ENCODE measurements at places on chromosomes 3 and 15. TPM values are rescaled to one million over a fixed set of nuclear protein-coding genes. Genes with fewer than 3 reads are reported as not detected.

Gene AGTR1
- total RNA-seq: 0.62 TPM

DNA sequence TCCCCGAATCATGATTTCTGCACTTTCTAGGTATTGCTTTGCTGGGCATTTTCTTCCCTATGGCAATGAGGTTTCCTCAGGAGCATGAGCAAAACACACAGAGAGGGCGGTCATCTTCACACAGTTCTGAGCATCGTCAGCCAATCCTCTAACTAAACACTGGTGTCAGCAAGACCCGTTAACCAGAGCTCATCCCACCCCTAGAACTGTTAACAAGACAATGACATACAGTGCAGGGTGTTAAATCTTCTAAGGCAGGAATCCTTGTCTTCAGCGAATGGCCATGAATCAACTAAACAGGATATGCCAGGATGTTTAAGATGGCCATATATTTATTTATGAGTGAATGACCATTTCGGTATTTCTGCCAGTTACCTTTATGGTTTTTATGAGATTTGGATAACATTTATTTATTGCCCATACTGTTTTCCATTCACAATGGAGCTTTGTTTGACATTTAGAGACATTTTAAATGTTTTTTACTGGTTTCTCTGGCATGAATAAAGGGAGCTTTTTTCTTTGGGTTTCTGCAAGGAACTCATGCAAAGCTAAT is 411.5 kb upstream of the PROK2 start:
- H3K4me1 ChIP-seq: no peaks in the 10 kb centered on the region
- no peak overlapping the region for H3K27ac ChIP-seq
- no peak for DNase-seq
- no peak overlapping the region for H3K4me3 ChIP-seq
- H3K27me3 ChIP-seq: peaks cover 2% of the 10 kb centered on the region

GRCh38 chr3:52934630-52935530 is 37.5 kb upstream of the STIMATE start:
- H3K4me3 ChIP-seq: no peak overlapping the region
- H3K27me3 ChIP-seq: no peaks in the 10 kb centered on the region
- DNase-seq: no peak
- no peak overlapping the region for H3K27ac ChIP-seq
- H3K36me3 ChIP-seq: peaks cover 25% of the 10 kb centered on the region

Gene IL17RE
- 0.51 TPM for total RNA-seq

Gene WDR5B
- 3.0 TPM for total RNA-seq

Gene RUVBL1
- total RNA-seq: 25.3 TPM

DNA sequence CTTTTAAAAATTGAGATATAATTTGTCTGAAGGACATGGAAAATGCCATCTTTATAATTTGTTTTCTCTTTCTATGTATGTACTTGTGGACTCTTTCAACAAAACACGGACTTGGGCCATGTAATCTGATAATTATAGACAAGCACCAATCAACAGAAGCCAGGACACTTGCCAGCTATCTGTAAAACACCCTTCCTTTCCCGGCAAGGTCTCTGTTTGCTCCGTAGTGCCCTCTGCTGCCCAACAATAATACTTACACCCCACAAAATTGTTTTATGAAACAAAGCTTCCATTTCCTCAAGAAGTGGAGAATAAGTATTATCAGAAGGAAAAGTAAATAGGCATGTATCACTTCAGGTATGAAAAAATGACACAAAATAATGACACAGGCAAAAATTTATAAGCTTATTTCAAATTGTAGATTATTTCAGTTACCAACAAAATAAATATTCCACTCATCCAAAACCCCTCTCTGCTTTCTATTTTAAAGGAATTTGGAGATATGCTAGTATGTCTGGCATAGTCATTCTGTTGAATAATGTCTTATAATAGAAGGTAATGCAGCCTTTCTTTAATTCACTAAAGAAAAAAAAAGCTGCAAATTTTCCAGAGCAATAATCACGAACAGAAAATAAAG is 32.8 kb downstream of the MYH15 start:
- DNase-seq: peak; percentile 14
- H3K27ac ChIP-seq: no peak overlapping the region
- H3K27me3 ChIP-seq: no peaks in the 10 kb centered on the region
- no peaks in the 10 kb centered on the region for H3K4me1 ChIP-seq
- H3K4me3 ChIP-seq: no peak overlapping the region

DNA sequence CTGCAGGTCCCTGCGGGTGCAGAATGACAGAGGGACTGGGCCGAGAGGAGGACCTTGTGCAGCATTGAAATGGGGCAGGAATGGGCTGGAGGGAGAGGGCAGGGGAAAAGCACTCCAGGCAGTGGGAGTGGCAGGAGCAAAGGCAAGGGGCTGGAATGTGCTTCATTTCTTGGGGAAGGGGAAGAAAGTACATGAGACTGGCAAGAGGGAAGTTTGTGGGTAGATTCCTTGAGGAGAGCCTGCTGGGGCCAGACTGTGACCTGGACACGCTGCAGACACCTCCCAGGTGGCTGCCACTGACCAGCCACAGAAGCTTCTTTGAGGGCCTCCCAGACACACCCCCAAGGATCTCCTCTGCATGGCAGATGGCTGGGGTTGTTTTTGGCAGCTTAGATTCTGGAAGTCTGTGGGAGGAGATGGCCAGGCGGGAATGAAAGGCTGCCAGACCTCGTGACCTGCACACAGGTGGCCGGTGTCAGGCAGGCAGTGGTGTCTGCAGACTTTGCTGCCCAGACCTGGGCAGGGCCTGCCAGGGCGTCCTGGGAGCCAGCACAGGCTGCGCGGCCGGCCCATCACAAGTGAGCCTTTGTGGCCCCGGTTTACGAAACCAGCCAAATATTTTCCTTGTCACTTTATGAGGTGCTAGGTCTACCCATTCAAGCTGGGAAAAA is 53.1 kb downstream of the SPSB4 start:
- no peak for DNase-seq
- H3K27ac ChIP-seq: no peak overlapping the region
- no peak overlapping the region for H3K4me3 ChIP-seq

DNA sequence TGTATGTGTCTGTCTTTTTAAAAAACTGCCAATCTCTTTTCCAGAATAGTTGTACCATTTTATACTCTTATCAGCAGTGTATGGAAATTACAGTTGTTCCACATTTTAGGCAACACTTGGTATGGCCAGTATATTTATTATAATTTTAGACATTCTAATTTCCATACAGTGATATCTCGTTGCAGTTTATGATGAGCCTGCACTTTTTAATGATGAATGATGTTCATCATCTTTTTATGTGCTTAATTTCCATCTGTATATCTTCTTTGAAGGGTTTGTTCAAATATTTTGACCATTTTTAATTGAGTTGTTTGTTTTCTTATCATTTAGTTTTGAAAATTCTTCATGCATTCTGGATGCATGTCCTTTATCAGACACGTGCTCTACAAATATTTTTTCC is 57.0 kb upstream of the UBE2E2 start:
- H3K4me1 ChIP-seq: no peaks in the 10 kb centered on the region
- H3K27me3 ChIP-seq: no peaks in the 10 kb centered on the region
- no peak overlapping the region for H3K27ac ChIP-seq
- no peak overlapping the region for H3K4me3 ChIP-seq

- H3K27ac ChIP-seq: no peak overlapping the region
- H3K27me3 ChIP-seq: no peaks in the 10 kb centered on the region
- H3K4me3 ChIP-seq: no peak overlapping the region
- DNase-seq: no peak
Measured at GRCh38 chr15:97998307-97999071, 38.0 kb downstream of the ARRDC4 start.

GRCh38 chr15:62241135-62241770 is 76.2 kb upstream of the C2CD4B start:
- H3K36me3 ChIP-seq: no peaks in the 10 kb centered on the region
- no peaks in the 10 kb centered on the region for H3K27me3 ChIP-seq
- DNase-seq: no peak
- no peak overlapping the region for H3K27ac ChIP-seq
- H3K4me1 ChIP-seq: no peaks in the 10 kb centered on the region

GRCh38 chr15:65085207-65085753 is 8.7 kb downstream of the KBTBD13 start:
- no peak overlapping the region for H3K4me3 ChIP-seq
- H3K36me3 ChIP-seq: no peaks in the 10 kb centered on the region

GRCh38 chr3:46609944-46610722 is 2.2 kb upstream of the FAM240A start:
- H3K36me3 ChIP-seq: no peaks in the 10 kb centered on the region
- H3K4me1 ChIP-seq: no peaks in the 10 kb centered on the region
- no peaks in the 10 kb centered on the region for H3K27me3 ChIP-seq
- no peak for DNase-seq

- DNase-seq: no peak
- no peak overlapping the region for H3K4me3 ChIP-seq
- H3K27ac ChIP-seq: no peak overlapping the region
- H3K4me1 ChIP-seq: no peaks in the 10 kb centered on the region
- H3K27me3 ChIP-seq: no peaks in the 10 kb centered on the region
Measured at GRCh38 chr3:106560451-106560966, 691.7 kb upstream of the CBLB start.

- no peaks in the 10 kb centered on the region for H3K36me3 ChIP-seq
- H3K27ac ChIP-seq: no peak overlapping the region
- no peak overlapping the region for H3K4me3 ChIP-seq
- DNase-seq: peak; percentile 29
- H3K4me1 ChIP-seq: no peaks in the 10 kb centered on the region
Measured at GRCh38 chr3:149120051-149120972, 9.1 kb upstream of the HPS3 start.

- H3K4me3 ChIP-seq: no peak overlapping the region
- peak overlapping the region; percentile 68 for H3K27ac ChIP-seq
- no peaks in the 10 kb centered on the region for H3K27me3 ChIP-seq
Measured at GRCh38 chr3:45964139-45964538, 20.9 kb downstream of the CXCR6 start.

Gene CHDH
- total RNA-seq: 6.6 TPM

- H3K27ac ChIP-seq: no peak overlapping the region
- no peaks in the 10 kb centered on the region for H3K36me3 ChIP-seq
- no peaks in the 10 kb centered on the region for H3K27me3 ChIP-seq
Measured at GRCh38 chr3:189260556-189261493, 89.1 kb downstream of the TPRG1 start.

GRCh38 chr3:46932455-46933225 is 43.9 kb downstream of the CCDC12 start:
- no peaks in the 10 kb centered on the region for H3K36me3 ChIP-seq
- H3K4me3 ChIP-seq: no peak overlapping the region
- H3K4me1 ChIP-seq: peaks cover 100% of the 10 kb centered on the region
- H3K27ac ChIP-seq: peak overlapping the region; percentile 51
- no peak for DNase-seq

GRCh38 chr3:141686466-141687291 is 51.4 kb upstream of the RNF7 start:
- peaks cover 4% of the 10 kb centered on the region for H3K4me1 ChIP-seq
- no peaks in the 10 kb centered on the region for H3K36me3 ChIP-seq
- peak; percentile 70 for DNase-seq
- peak overlapping the region; percentile 52 for H3K4me3 ChIP-seq

DNA sequence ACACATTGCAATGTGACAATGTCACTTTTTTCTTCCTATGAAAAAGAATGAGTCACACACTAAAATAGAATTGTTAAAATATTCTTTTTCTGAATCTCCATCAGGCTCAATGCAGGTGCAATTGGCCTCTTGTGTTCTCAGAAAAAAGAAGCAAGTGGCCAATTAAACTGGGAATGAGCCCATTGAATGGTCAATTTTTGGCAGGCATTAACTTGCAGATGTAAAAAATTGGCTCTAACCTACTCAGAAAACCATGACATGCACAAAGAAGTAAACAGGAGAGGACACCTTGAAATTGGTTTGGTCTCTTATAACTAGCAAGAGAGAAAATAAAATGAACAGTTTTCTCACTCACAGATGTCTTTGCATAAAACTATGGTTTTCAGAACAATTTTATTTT is 820.8 kb downstream of the TBL1XR1 start:
- no peaks in the 10 kb centered on the region for H3K27me3 ChIP-seq
- H3K36me3 ChIP-seq: no peaks in the 10 kb centered on the region
- no peak overlapping the region for H3K4me3 ChIP-seq
- no peak for DNase-seq
- no peaks in the 10 kb centered on the region for H3K4me1 ChIP-seq

DNA sequence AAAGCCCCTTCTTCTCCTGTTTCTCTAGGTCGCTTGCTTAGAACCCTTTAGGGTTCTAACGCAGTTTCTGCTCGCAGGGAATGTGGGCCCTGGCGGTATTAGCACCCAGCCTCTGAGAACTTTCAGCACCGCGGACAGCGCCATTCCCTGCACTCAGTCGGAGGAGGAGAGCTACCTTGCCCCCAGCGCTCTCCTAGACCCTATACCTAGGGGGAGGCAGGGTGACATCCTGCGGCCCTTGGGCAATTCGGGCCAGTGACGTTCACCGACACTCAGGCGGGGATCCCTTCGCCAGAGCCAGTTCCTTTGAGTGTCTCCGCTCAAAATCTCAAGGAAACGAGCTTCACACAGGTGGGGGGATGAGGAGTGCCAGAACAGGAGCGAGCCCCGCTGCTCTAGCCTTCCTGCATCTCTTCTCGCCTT is 1.3 kb downstream of the SLC7A14 start:
- no peaks in the 10 kb centered on the region for H3K36me3 ChIP-seq
- no peak overlapping the region for H3K27ac ChIP-seq
- DNase-seq: peak; percentile 61
- H3K4me1 ChIP-seq: peaks cover 11% of the 10 kb centered on the region
- peaks cover 77% of the 10 kb centered on the region for H3K27me3 ChIP-seq

GRCh38 chr3:139295040-139295439 is 48.8 kb upstream of the MRPS22 start:
- no peak overlapping the region for H3K27ac ChIP-seq
- H3K4me1 ChIP-seq: peaks cover 19% of the 10 kb centered on the region
- H3K27me3 ChIP-seq: no peaks in the 10 kb centered on the region
- DNase-seq: no peak
- H3K4me3 ChIP-seq: no peak overlapping the region

Gene RARRES1
- total RNA-seq: 0.75 TPM

Gene GABRG3
- not detected for total RNA-seq

DNA sequence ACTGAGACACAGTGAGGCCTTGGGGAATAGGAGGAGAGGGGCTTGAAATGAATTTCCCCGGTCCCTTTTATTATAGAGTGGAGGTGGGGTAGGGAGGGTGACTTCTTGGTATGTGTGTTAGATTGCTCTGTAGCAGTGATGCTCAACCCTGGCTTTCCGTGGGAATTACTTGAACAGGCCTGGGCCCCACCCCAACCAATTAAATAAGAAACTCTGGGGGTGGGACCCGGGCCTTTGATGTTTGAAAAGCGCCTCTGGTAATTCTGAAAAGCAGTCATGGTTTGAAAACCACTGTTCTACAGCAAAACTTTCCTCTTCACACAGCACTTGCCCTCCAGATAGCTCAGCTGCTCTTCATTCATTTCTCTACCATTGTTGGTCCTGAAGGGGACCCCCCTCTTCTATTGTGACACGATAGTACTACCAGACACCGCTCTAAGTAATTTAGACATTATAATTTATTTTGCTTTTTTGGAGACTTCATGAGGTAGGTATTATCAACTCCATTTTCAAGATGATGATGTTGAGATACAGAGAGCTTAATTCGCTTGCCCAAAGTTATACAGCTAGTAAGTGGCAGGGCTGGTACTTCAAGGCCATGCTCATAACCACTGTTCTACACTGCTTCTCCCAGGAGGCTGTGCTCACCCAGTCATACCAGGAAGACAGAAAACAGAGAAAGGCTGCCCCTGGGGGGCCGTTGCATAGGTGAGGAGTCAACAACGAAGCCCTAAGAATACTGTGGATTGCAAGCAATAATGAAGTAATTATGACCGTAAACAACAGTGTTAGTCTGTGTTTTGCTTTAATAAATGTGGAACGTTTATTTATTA is 176.2 kb downstream of the PEX5L start:
- no peak overlapping the region for H3K4me3 ChIP-seq
- no peaks in the 10 kb centered on the region for H3K27me3 ChIP-seq
- no peaks in the 10 kb centered on the region for H3K4me1 ChIP-seq
- no peak overlapping the region for H3K27ac ChIP-seq

Measured in heart right ventricle (tissue), 16 donors.